ENCODE measurements at places on chromosomes 1 and 21.

- peak; percentile 92 for DNase-seq
These were observed 27.4 kb downstream of the RABIF start for GRCh38 chr1:202861420-202862132.

GRCh38 chr1:22129501-22130117, 13.3 kb downstream of the WNT4 start:
- DNase-seq: no peak

DNA sequence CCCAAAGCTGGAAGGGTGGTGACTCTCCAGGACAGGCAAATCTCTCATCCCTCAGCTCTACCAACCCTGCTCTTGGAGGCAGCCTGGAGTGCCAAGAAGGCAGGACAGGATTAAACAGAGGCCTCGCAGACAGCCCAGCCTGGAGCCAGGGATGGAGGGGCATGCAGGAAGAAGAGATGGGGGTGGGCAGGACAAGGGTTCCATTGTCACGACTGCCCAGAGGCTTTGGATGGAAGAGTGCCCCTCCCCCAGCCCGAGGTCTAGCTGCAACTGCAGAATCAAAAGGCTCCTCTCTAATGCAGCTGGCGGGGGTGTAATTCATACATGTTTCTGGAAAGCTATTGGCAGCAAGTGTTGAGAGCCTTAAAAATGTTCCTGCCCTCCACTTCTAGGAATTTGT, 8.8 kb downstream of the RAB7B start:
- DNase-seq: no peak

DNA sequence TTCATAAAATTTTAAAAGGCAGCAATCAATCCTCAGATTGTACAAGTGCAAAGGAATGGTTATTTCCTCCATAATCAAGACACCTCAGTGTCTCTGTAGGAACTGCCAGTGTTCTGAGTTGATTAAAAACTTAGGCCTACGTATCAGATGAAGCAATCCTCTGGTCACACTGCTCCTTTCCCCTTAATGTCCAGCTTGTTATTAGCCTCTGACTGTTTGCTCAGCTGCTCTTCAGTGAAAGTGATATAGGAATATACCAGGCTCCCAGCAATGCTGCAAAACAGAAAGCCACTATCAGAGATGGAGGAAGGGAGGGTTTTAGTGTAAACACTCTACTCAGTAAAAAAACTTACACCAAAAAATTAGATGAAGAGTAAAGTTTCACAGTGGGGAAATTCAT, 49.8 kb downstream of the SLC35D1 start:
- DNase-seq: no peak

GRCh38 chr1:86352086-86352485, 44.0 kb downstream of the ODF2L start:
- peak; percentile 9 for DNase-seq

DNA sequence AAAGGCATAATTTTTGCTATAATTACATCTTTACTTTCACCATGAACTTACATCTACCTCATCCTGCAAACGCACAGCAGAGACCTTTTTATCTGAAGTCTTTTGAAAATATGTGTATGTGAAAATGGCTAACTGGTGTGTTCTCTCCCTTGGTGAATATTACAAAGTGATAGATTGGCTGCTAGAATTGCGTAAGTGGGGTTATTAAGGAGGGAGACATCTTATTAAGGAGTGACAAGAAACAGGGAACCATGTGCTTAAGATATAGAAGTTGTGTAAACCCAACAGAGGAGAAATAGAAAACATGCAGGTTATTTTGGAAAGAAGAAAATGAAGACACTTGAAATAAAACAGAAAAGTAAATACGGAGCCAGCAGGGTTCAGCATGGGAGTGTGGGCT, 7.8 kb downstream of the KCNJ15 start:
- no peak for DNase-seq

DNA sequence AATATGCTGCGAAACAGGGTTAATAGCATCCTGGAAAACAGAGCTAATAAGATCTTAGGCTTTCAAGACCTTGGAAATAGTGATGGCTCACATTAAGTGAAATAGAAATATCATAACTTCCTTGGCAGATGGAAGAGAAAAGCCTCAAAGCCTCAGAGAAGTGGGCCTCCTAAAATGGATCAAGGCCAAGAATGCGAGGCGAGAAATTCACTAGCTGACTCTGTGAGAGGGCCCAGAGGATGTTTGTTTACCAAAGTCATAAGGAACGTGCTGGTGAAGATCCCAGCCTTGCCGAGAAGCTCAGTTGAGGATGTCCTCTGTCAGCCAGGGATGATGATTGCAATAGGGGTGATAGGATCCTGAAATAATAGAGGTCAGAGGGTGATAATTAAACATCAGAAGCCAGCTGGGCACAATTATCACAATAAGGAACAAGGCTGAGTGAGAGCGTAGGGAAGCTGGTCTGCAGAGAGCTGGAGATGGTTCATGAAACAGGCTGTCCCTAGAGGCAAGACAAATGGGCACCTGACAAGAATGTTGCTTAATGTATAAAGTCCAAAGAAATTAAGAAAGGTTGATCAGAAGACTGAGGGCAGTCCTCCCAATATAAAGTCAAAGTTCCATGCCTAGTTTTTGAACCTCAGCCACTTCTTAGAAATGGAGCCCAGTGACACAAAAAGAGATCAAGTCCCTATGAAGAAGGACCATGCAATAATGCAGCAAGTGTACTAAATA, 101.7 kb upstream of the COG2 start:
- DNase-seq: no peak

- no peak for DNase-seq
These were observed 98.7 kb upstream of the USP24 start for GRCh38 chr1:55313903-55314302.

DNA sequence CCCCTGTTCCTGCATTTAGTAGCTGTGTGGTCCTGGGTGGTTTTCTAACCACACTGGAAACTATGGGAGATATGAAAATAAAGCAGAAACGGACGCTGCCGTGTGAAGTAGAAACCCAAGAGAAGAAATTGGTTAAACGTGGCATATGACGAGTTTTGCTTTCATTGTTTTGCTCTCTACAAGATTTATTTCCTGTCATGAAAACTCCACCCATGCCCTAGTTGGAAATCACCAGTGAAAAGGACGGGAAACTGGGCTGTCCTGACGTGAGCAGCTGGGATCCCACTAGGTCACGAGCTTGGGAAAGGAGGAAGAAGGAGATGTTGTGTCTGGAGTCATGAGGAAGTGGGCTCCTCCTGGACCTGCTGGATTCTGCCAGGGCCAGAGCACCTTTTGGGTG, 120.8 kb upstream of the GADD45A start:
- DNase-seq: peak; percentile 42

DNA sequence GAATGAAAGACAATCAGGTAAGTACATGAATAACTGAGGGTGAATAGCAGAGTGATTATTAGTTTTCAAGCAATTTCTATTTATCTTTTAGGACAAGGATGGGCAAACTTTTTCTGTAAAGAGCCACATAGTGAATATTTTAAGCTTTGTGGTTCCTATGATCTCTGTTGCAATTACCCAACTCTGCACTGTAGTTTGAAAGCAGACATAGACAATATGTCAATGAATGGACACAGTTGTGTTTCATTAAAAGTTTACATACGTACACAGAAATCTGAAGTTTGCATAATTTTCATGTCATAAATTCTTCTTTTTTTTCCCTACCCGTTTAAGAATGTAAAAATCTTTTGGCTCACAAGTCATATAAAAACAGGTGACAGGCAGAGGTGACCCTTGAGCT, 71.4 kb downstream of the ZNF281 start:
- DNase-seq: no peak

DNA sequence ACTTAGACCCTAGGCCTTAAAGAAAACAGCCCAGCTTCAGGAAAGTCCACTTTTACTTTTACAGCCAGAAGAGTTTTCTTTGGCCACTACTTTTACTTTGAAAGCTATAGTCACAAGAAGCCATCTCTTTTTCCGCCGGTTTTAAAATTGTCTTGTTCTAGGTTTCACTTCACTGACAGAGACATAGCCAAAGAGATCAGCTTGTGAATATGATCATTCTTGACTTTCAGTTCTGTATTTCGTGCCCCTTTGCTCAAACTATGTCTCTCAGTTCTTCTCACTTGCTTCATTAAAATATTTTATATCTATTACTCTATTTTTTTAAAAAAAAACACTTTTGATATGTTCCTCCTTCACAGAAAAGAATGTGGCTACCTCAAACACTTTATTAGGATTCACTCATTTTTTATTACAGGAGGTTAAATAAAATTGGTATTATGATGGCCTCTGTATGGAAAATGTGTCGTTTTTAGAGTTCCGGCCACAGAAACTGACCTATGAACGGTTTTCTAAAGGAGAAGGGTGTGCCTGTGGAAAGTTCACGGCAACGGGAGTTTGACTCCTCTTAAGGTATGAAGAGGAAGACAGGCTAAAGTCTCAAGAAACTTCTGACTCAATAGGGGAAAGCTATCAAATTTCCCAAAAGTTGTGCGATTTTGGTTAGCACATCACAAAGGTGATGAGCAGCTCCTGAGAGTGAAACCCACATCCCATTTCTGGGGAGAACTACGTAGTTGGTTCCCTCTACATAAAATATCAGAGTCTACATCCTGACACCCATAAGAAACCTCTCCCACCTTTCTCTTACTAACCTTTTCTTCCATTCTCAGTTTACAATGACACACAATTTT, 1.2 kb downstream of the MCOLN2 start:
- DNase-seq: peak; percentile 74

DNA sequence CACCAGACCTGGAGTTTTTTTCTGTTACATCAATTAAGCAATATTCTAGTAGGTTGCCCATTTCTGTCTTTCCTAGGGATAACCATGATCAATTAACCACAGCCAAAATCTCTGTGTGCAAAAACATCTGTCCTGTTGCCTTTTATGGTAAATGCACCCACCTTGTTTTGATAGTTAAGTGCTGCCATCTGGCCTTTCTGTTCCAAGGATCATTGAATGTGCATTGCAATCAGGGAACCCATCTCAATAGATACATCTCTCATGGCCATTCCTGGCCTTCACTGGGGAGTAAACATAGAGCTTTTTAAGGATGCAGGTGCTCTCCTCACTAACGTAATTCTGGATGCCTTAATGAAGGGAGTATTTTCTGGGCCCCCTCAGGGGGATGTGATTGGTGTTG, 111.8 kb upstream of the KIAA1614 start:
- no peak for DNase-seq

DNA sequence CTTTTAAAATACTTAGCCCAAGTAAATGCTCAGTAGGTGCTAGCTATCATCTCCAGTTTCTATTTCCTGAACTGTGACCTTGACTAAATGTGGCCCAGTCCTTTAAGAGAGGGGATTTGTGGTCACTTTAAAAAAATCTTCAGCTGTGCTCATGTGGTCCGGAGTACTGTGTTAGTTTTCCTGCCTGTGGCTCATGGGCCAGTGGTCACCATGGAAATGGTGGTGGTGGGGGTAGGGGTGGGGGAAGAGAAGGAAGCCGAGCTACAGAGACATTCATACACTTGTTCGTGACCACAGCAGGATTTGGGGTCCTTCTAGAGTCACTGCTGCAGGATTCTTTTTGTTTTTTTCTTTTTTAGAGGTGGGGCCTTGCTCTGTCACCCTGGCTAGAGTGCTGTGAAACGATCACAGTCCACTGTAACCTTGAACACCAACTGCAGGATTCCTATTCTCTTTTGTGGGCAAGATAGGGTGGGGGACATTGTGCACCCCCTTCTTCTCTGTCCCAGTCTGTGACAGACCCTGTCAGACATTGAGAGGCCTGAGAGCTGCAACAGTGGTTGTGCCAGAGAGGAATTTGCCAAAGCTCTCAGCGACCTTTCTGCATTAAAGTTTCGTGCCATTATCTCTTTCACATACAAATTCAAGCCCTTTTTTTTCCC, 25.8 kb downstream of the KIF26B start:
- DNase-seq: no peak

Data from suppressor macrophage treated with lipopolysaccharide for 4 hours (primary cell).